Thyroid gland (tissue), 4 donors: ENCODE measurements at places on chromosomes 13 and 19. TPM values are rescaled to one million over a fixed set of nuclear protein-coding genes. Genes with fewer than 3 reads are reported as not detected.
A peak's percentile ranks its signal among the peaks of the same experiment; 100 is the strongest.

DNA sequence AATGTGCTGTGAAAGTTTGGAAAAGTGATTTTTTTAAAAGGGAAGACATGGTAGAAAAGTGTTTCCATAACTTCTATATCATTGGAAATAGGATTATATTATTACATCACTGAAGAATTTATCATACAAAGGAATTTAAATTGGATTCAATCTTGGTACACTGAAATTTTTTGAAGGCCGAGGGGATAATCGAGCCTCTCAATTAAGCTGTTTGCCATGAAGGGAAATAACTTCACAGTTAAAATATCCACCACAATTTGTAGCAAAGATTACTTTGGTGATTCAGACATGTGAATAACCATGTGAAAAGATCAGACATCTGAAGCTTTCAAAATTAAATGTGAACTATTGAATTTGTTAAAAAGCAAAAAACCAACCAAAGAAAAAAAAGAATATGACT, 215.3 kb downstream of the KLF5 start:
- peak overlapping the region; percentile 69 for H3K27ac ChIP-seq
- H3K4me3 ChIP-seq: no peak overlapping the region
- no peaks in the 10 kb centered on the region for H3K27me3 ChIP-seq
- no peak for DNase-seq
- no peaks in the 10 kb centered on the region for H3K36me3 ChIP-seq

Gene SLC6A16
- total RNA-seq: 2.1 TPM

GRCh38 chr13:78139765-78140164, 221.1 kb upstream of the EDNRB start:
- no peaks in the 10 kb centered on the region for H3K27me3 ChIP-seq
- no peak overlapping the region for H3K27ac ChIP-seq
- no peak overlapping the region for H3K4me3 ChIP-seq
- no peaks in the 10 kb centered on the region for H3K36me3 ChIP-seq
- no peaks in the 10 kb centered on the region for H3K4me1 ChIP-seq
- no peak for DNase-seq

GRCh38 chr13:28826368-28826767, 6.2 kb downstream of the MTUS2 start:
- no peak overlapping the region for H3K27ac ChIP-seq
- no peak overlapping the region for H3K4me3 ChIP-seq
- no peak for DNase-seq
- no peaks in the 10 kb centered on the region for H3K27me3 ChIP-seq
- H3K4me1 ChIP-seq: no peaks in the 10 kb centered on the region
